NCI-H2107 (cell line): ENCODE measurements at places on chromosomes 13 and 19.

DNA sequence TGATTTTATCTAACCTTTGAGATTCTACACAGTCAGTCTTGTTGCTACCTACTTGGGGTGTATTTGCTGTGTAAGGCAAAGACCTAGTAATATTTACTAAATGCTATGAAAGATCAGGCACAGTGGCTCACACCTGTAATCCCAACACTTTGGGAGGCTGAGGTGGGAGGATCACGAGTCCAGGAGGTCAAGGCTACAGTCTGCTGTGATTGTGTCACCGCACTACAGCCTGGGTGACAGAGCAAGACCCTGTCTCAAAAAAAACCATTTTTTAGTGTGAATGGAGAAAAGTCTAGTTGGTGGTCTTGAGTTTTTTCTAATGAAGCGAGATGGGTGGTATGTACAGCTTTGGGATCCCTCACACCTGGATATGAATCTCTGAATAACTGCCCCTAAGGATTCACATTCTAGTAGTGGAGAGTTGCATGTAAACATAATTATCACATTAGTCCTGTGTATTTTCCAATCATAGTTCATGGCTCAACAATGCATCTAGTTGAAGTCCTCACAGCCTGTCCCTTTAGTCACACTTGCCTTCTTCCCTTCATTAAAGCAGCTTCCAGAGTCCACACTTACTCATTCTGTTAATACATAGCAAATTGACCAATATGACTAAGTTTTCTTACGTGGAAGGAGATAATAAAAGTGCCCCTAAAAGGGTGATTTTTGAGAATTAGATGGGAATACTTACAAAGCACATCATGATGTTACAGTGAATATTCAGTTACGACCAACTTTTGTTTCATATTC lies 7.5 kb downstream of the RPL21 start:
- DNase-seq: no peak

DNA sequence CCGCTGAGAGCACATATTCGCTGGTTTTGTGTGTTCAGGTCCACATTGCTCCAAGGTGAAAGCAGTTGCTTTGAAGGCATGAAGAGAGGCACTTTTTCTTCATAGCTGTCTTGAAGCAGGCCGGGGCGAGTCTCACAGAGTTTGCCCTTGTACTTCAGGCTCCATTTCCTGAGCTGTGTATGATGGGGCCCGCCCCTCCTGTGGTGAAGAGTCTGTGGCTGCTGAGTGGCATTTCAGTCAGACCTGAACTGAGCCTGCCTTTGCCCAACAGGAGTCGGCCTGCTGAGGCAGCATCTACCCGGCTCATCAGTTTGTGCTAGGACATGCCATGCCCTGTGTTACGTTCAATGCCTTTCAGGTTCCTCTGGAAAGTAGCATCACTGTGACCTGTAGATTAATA lies 44.4 kb upstream of the C1QTNF9 start:
- no peak for DNase-seq

DNA sequence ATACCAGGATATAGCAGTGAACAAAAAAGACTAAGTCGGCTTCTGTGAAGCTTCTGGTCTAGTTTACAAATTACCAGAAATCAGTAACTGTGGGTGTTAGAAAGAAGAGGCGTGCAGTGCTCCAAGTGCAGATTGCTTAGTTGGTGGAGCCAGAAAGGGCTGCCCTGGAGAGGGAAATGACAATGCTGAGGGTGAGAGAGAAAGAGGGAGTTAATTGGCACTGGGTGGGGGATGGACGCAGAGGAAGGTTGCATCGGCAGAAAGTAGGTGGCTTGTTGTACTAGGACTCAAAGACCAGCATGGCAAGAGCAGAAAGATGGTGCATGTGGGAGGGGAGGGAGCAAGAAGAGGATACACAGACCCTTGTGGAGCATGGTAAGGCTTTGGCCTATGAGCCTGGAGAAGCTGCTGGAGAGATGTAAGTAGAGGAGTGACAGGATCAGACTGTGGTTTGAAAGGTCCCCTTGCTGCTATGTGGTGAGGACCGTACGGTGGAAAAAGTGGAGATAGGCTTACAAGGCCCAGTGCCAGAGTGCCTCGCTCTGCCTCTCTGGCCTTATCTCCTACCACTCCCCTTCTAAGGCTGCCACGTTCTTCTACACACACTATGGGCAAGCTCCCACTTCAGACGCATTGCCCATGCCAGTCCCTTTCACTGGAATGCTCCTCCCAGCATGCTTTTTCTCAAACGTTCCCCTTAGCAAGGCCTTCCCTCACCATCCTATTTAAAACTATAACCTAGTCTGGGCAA lies 13.5 kb downstream of the SMG9 start:
- DNase-seq: no peak

GRCh38 chr19:15622991-15623390 lies 8.0 kb downstream of the CYP4F8 start:
- no peak for DNase-seq

- DNase-seq: no peak
These were observed 94.4 kb downstream of the URI1 start for GRCh38 chr19:30036154-30037129.

GRCh38 chr13:80901530-80901929 lies 560.6 kb upstream of the SPRY2 start:
- DNase-seq: no peak

GRCh38 chr19:5215431-5215830 lies 125.2 kb downstream of the PTPRS start:
- DNase-seq: no peak

DNA sequence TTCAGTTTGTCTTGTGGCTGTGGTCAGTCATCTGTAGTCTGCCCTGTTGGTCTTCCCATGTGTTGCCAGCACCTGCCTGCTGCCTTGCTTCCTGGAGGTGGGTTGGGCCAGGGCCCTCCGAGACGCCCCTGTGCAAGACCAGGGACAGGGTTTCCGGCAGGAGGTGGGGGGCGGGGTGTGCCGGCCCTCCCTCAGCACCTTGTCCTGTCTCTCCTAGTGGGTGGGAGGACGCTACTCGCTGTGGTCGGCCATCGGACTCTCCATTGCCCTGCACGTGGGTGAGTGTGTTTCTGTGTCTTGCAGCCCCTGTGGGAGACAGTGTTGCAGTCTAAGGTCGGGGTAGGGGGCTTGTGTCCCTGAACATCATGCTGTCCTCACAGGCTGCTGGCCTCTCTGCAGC lies 11.2 kb upstream of the PDCD2L start:
- DNase-seq: no peak

DNA sequence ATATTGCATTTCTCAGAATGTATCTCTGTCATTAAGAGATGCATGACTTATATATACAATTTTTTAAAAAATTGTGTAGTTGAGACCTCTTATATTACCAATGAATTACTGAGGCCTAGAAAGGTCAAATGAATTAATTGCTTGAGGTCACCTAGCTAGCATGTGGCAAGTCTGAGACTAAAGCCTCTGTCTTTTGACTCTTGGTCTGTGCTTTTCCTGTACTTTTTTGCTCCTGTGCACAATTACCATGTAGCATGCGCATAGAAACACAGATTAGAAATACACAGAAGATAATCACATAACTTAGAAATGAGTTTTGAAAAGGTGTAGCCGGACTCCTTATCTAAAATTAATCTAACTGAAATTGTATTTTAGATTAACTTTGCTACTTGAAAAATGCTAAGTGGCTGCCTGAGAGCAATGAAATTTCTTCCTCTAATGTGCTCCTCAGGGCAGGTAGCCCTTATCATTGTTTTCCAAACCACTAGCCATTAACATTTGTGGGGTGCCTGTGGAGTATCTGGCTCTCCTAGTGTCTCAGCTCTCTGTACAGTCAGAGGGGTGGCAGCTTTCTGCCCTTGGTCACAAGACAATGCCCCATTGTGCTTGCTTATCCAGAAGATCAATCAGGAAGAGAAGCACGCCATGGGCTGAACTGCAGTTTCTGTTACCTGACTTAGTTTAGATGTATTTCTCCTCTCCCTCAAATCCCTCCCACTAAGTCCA lies 119.6 kb downstream of the RFC3 start:
- no peak for DNase-seq

- DNase-seq: peak; percentile 92
These were observed at the start of gene PPP1R37 for GRCh38 chr19:45092747-45093678. PPP1R37 (plus strand) TSS chr19:45093179; CDS start chr19:45093326, 147 bp downstream.

DNA sequence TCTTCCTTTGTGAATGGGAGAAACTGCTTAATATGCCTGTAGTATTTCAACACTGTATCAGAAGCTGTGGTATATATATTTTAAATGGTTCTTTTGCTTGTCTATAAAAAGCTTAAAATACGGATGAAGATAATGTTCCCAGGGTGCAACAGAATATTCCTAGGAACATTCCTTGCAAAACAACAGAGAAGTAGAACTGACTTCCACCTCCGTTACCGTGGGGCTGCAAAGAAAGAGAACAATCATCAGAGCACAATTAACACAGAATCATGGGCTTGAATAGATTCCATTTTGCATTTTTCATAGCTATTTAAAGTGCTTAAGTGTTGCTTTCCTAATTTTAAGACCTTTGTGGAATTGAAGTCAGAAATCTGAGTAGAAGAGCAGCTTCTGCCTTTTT lies 1227.7 kb downstream of the EFNB2 start:
- no peak for DNase-seq

- no peak for DNase-seq
These were observed 238.0 kb upstream of the SOX21 start for GRCh38 chr13:94950303-94950702.

DNA sequence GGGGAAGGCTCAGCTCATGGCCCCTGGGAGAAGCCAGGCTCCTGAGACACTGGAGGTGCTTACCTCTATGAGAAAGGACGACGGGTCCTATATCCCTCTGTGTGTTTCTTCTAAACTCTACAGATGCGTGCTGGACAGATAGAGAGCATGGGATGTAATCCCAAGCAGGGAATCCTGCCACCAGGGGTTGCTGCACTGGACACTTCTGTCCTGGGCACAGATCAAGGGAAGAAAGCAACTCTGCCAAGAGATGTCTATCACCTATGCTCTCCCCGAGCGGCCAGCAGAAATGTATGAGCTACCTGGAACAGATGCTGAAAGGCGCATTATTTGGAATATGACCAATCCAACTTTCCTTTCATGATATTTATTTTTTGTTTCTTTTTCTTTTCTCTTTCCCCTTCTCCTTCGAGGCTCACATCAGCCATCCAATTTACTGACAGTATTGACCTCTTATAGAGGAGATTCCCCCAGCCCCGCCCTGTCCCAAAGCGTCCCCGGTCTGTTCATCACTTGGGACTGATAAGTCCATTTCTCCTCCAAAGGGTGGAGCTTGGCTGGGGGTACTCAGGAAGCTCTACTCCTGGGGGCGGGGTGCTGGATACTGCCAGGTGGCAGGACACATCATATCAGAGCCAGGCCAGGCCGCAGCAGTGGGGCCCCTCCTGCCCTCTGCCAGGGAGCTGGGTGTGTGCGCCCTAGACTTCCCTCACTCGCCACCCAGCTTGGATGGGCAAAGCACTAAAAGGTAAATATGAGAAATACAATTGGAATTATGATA lies 34.2 kb downstream of the TSHZ3 start:
- no peak for DNase-seq

- no peak for DNase-seq
These were observed 16.0 kb downstream of the GNA15 start for GRCh38 chr19:3151563-3152418.

- DNase-seq: no peak
These were observed 87.7 kb downstream of the SLITRK1 start for GRCh38 chr13:83794583-83794982.

DNA sequence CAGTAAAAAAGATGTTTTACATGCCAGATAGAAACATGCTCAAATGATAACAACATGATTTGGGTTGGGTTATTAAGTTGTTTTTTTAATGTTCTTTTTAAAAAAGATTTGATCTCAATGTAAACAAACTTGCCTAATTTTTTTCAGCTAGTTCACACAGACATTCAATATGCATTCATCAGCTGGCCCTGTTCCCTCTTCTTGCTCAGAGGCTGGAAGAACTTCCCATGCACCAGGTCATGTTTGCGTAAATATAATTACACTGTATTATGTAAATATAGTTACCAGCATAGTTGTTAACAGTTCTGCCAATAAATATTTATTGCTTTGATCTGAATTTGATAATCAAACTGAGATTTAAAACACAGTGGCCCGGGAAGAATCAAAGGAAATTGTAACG lies 70.6 kb downstream of the ATP11A start:
- DNase-seq: no peak

- DNase-seq: no peak
These were observed 6.8 kb upstream of the NECTIN2 start for GRCh38 chr19:44839276-44839675.

DNA sequence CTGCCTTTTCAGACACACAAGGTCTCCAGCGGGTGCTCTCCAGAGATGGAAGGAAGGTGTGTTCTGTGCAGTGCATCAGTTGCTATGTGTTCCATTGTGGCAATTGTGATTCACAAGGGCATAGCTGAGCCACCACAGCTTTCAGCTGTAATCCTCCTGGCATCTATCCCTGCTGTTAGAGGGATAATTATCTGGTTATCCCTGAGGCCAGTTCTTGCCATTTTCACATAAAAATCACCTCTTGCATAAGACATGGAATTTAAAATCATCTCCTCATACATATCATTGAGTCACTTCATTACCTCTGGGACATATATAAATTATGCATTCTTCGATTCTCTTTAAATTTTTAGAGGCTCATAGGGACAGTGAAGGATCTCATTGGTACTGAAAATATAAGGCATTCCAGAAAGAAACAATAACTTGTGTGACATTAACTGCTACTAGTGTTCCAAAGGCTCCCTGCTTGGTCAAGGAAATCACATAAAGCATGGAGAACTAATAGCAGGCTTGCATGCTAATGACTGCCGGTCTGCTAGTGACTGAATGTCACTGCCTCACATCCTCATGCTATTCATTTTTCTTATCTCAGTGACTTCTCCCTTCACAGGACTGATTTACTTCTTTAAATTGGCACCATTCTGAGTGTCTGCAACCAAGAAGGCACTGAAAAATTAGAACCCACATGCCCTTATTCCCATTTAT lies 214.0 kb downstream of the ENOX1 start:
- no peak for DNase-seq

GRCh38 chr13:106101201-106101600 lies 434.3 kb downstream of the EFNB2 start:
- DNase-seq: no peak

- DNase-seq: no peak
These were observed 21.0 kb upstream of the CD33 start for GRCh38 chr19:51203916-51204315.

DNA sequence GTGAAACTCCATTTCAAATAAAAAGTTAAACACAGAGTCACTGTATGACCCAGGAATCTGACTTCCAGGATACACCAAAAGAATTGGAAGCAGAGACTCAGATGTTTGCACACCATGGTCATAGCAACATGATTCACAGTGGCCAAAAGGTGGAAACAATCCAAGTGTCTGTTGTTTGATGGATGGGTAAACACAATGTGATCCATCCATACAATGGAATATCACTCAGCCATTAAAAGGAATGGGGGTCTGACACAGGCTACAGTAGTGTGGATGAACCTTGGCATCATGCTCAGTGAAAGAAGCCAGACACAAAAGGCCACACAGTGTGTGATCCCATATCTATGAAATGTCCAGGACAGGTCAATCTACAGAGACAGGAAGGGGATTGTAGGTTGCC lies 174.3 kb downstream of the PTPRS start:
- DNase-seq: no peak

GRCh38 chr13:104944176-104944575 lies 1591.3 kb downstream of the EFNB2 start:
- no peak for DNase-seq

GRCh38 chr19:31096062-31096830 lies 253.0 kb downstream of the TSHZ3 start:
- DNase-seq: no peak
